ENCODE measurements at places on chromosomes 6 and 20.

DNA sequence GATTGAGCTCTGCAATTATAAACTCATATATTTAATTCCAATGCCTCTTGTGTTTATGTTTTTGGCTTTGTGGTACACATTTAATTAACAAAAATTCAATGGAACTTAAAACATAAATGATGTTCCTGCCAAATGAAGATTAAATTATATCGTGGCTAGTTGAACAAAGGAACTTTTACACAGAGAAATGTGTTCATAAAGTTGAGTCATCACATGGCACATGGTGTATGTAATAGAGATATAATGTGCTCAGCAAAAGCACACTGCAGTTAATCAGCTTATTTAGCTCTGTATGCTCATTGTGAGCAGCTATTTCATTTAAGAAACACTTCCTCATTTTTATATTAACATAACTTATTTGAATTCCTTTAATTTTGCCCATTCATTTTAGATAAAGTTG lies 1295.6 kb upstream of the CITED2 start:
- DNase-seq: no peak

DNA sequence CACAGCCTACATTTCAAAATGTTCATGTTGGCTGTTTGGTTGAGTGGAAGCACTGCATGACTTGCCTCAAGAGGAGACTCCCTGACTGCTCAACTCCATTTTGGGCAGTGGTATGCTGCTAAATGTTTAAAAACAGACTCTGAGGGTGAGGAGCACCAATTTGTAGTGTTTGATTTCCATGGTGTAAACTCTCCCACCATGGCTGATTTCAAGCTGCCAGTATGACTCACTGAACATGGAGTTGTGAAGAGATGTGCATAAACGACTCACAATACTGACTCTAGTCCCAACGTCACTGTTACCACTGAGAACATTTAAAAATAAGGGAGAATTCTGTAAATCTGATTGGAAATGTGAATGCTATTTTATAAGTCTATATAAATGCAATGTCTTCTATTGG lies 70.4 kb downstream of the BACH2 start:
- no peak for DNase-seq

DNA sequence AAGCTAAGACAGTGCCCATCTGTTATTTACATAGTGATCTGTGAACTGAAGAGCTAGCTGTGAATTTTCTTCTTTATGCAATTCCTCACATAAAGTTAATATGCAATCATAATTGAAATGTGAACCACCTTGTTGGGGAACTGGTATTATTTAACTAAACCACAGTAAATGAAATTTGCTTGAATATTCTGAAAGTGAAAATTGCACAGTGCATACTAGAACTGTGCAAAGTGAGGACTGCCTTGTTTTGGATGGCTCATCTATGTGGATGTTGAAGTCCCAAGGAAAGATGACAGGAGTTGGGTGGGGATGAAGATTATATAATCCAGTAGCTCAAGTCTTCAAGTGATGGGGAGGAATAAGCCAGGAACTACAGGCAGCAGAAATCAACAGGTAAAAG lies 5.7 kb upstream of the PHF10 start:
- no peak for DNase-seq

DNA sequence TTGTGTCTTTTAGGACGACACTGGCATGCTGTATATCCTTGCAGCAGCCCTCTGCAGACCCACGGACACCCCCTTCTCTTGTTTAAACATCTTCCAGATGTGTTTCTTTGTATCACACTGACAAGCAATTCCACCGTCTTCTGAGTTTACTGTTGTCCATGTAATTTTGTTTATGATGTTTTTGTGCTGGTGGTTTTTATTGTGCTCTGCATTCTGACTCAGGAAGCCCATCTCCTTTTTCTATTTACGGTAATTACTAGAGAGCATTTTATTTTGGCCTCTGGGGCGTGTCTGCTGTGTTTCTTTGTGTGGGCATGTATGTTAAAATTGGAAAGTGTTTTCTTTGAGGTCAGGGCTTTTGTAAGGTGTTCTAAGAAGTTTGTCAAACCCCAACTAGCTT lies 111.9 kb downstream of the JARID2 start:
- no peak for DNase-seq

DNA sequence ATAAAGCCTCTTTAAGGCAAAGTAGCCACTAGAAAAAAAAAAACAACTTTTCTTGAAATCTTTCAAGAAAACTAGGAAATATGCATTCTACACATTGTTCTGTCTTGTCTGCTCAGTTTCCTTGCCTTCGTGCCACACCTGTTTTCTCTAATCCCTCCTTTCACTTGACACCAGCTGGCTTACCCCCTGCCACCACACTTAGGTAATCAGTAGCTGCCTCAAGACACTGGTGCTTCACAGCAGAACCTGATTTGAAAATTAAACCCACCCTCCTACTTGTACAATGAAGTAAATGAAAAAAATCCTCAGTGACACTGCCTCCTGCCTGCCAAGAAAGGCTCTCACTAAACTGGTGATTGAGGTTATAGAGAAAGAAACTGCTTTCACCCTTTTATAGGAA lies 45.8 kb upstream of the SCML4 start:
- DNase-seq: no peak

DNA sequence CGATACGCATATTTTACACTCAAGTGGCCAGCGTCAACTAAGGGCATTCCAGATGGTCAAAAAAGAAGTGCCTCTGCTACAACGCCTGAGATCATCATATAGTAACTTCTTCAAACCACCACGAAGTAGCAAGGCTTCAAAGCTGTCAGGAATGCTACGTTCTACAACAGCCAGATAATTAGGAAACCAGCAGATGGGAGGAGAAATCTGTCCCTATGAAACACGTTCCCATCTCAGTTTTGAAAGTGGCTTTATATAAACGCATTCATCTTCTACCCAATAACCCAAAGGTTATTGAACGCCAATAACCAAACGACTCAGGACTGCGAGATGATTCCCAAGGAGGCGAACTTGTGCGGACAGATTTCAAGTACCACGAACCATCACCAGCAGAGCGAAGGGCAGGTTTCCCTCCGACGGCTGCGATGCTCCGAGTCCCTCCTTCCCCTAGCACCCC lies 1.2 kb downstream of the ABHD12 start:
- DNase-seq: peak; percentile 45

GRCh38 chr6:49923826-49924225 lies 40.1 kb downstream of the DEFB114 start:
- no peak for DNase-seq

DNA sequence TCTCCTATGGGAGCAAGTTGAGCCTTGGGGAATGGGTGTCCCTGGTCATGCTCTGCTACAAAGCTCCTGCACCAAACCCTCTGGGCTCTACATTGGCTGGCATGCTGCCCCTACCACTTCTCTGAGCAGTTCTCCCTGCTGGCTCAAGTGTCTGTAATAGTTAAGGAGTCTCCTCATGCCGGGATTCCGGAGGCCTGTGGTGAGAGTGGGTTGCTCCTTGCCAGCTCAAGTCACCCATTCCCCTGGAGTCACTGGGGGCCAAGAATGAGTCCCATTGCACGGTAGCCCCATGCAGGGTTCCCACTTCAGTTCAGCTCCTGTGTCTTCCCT lies 173.9 kb downstream of the PRDM13 start:
- DNase-seq: no peak

GRCh38 chr6:115360602-115361325 lies 699.9 kb downstream of the FRK start:
- DNase-seq: no peak

- DNase-seq: no peak
Observed at GRCh38 chr20:41308726-41309413, 8.7 kb downstream of the ZHX3 start.

GRCh38 chr6:132933090-132933489 lies 118.7 kb downstream of the RPS12 start:
- DNase-seq: no peak

DNA sequence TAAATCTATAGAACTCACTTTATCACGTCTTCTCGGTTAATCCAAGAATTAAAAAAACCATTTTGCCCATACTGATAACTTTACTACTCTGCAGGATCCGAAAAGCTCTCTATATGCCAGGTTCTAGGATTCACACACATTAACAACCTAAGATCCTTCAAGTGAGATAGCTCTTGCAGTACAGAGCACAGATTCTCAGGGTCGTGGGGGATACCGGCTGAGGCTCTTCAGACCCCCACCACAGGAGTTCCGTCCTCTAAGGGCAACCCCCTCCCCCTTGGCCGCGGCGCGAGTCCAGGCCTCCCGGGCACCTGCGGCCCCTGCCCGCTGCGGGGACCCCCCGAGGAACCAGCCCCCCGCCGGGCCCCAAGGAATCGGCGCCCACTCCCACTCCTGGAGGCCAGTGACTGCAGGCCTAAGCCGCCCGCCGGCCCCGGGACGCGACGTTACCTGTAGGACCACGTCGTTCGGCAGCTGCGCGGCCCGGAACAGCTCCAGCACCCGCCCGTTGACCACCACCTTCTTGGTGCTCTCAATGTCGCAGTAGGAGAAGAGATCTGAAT lies 892 bp downstream of the REPS1 start:
- no peak for DNase-seq

- DNase-seq: no peak
Observed at GRCh38 chr20:46931699-46932098, 37.1 kb downstream of the EYA2 start.

GRCh38 chr20:48538856-48539255 lies 288.9 kb downstream of the PREX1 start:
- DNase-seq: no peak

DNA sequence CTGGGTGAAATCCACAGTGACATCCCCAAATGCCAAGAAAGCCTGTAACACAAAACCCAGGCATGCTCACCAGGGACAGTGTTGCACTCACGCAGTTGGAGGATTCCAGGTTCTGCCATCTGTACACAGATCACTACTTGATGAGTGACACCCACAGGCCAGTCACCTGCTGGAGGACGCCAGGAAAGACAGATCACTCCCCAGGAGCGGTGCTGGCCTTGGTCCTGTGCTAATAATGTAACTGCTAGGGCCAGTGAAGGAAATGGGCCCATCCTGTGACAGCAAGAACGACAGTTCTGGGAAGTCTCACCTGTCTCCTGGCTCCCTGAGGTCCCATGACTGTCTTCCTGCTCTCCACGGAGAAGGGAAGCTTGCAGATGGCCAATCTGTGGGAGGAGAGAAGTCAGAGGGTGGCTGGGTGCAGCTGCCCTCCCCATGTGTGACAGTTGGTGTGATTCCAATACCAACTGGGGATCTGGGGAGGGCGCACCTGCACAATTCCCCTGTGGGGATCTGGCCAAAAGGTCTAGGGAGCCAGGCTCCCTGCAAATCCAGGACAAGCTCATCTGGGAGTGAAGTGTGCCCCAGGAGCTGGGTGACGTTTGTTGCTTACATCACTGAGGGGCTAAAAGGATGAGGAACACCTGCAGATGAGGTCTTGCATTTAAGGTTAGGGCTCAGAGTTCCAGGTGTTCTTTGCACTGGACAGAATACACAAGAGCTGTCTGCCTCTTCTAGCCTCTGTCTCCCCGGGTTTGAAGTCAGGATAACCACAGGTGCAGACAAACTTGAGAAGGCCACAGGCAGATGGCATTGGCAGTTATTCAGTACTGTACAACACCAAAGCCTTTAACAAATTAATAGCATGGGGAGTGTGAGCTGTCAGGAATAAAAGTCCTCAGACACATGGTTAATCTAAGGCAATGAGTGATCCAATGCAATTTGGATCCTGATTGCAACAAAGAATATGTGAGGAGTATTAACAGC lies 10.3 kb downstream of the ZNF337 start:
- DNase-seq: no peak

- DNase-seq: no peak
Observed at GRCh38 chr6:168927026-168927425, 326.6 kb downstream of the THBS2 start.

DNA sequence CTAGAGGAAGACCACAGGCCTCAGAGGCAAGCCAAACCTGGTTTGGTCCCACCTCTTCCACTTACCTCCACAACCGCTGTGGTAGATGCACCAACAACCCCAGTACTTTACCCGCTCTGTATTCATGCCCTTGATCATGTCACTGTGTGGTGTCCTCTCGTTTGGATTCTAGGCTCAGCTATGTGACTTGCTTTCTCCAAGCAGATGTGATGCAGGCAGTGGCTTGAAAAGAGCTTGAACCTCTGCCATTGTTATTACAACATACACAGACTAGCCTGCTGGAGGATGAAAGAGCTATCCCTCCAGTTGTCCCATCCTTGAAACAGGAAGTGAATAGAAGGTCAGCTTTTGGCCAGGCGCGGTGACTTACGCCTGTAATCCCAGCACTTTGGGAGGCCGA lies 147.7 kb downstream of the ZNF217 start:
- no peak for DNase-seq

DNA sequence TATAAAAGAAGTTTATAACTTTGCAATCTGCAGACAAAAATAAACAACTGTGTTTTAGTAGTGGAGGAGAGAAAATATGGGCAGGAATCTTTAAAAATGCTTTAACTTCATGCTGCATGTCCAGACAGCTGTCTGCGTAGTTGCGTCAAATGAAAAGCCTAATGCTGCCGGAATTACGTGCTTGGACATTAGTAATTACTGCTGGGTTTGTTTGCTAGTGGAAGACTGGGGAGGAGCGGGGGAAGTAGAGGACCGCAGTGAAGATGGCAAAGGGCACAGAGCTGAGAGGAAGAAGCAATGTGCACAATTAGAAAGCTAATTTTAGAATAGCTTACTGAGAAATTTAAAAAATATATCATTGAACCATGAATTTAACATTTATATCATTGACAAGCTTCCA lies 2.4 kb downstream of the SNAP25 start:
- no peak for DNase-seq

- DNase-seq: no peak
Observed at GRCh38 chr20:50519036-50519762, 9.0 kb downstream of the PTPN1 start.

- DNase-seq: no peak
Observed at GRCh38 chr6:28712982-28713381, 187.3 kb downstream of the GPX5 start.

DNA sequence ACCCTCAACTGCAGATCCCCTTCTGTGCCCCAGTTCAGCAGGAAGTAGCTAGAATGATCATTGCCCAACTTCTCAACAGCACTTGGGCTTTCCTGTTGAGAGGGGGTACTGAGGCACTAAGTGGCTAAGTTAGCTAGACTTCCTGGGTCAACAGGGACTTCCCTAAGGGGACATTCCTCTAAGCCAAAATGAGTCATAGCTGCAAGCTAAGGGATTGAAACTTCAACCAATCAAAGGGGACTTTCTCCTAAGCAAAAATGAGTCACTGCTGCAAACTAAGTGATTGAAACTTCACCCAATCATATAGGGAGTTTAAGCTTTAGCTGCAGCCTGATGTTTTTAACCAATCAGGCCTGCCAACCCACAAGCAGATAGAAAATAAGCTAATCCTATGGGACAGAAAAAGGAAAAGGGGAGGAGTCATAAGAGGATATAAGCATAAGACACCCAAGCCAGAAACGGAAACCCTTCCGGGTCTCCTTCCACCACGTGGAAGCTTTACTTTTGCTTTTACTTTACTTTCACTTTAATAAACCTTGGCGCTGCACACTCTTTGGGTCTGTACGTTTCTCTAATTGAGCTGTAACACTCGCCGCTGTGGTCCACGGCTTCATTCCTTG lies 659.0 kb upstream of the HS3ST5 start:
- DNase-seq: peak; percentile 3

- DNase-seq: no peak
Observed at GRCh38 chr20:23242104-23242503, 108.5 kb upstream of the NXT1 start.
